ENCODE measurements at places on chromosomes 12 and 14. TPM values are rescaled to one million over a fixed set of nuclear protein-coding genes. Genes with fewer than 3 reads are reported as not detected.

DNA sequence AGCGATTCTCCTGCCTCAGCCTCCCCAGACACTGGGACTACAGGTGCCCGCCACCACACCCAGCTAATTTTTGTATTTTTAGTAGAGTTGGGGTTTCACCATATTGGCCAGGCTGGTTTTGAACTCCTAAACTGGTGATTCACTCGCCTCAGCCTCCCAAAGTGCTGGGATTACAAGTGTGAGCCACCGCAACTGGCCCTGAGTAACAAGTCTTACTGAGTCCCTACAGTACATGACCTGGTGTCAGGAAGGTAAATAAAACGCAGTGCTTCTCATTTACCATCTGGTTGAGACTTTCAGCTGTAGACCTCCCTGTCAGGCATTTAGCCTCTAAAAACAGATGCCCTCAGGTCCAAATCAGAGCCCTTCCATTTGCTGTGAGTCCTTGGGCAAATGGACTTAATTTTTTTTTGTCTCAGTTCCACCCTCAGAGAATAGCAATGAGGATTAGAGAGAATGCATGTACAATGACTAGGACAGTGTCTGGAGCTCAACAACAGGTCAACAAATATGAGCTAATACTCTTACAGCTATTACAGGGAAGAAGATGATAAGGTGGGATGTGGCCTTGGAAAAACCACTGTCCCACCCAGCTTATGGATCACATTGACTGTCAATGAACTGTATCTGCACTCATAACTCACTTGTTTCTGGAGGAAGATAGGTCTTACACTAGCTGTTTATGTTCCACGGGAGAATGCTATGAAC, 70.5 kb downstream of the PHLDA1 start:
- DNase-seq: no peak

- no peak for DNase-seq
These were observed 41.4 kb downstream of the HECTD1 start for GRCh38 chr14:31166271-31166561.

GRCh38 chr12:80018119-80018518, 81.2 kb upstream of the OTOGL start:
- DNase-seq: no peak

- no peak for DNase-seq
These were observed 3.7 kb upstream of the COX8C start for GRCh38 chr14:93343266-93343665.

DNA sequence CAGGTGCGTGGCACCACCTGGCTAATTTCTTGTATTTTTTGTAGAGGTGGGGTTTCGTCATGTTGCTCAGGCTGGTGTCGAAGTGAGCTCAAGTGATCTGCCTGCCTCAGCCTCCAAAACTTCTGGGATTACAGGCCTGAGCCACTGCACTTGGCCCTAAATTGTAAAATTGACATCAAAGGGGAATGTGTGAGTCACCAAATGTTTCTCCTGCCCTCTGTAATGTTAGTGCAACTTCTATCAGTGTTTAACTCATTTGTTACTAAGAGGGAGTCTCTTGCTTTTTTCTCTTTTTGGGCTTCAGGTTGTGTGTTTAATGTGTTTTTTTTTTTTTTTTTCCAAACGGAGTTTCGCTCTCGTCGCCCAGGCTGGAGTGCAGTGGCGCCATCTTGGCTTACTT, 2.3 kb downstream of the TULP3 start:
- no peak for DNase-seq

- no peak for DNase-seq
These were observed 19.5 kb downstream of the DICER1 start for GRCh38 chr14:95137804-95138167.

The GNG2 gene
- 146 TPM for total RNA-seq

DNA sequence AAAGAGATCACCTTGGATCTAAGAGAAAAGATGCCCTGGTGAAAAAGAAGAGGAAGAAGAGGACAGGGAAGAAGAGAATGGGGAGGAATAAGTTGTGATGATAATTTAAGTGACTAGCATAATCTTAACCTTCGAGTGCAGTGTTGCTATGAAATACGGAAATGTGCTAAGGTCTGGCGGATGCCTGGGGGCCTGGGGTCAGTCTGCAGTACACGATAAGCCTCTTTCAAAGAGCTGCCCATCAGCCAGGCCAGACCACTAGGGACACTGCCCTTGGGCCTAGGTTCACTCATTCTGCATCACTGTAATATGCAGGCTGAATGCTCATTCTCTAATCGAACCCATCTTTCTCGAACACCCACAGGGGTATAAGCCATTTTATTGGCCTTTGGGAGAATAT, 83.4 kb downstream of the PLEKHG3 start:
- DNase-seq: no peak

- no peak for DNase-seq
These were observed 762 bp downstream of the PPP2R5E start for GRCh38 chr14:63542231-63542999.

DNA sequence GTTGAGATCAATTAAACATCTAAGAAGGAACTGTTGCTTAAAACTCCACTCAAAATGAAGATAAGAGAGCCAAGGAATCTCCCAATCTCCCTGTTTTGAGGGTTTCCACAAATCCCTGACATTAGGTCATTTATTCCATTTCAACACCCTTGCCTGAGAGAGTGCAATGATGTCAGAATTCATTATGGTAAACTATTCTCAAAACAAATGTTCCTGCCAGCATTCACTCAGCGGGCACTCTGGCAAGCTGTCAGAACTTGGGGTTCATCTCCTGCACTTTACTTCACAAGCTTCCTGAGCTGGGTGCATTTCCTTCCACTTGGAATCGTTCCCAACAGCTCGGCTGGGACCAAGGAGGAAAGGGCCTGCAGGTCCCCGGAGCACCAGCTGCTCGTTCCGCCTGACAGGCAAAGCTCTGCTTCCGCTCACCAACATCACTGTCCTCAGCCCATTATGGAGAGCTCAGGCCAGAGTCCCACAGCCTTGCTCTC, 117.8 kb downstream of the TTC7B start:
- DNase-seq: no peak

- no peak for DNase-seq
These were observed 10.8 kb downstream of the ITGA7 start for GRCh38 chr12:55696796-55697462.

The M6PR gene
- 150 TPM for total RNA-seq

GRCh38 chr14:102667703-102668102, 75.3 kb downstream of the RCOR1 start:
- DNase-seq: no peak

GRCh38 chr14:105384041-105384557, 14.2 kb upstream of the TEX22 start:
- DNase-seq: no peak

GRCh38 chr14:102209224-102209966, 69.7 kb downstream of the WDR20 start:
- DNase-seq: no peak

Measured in activated CD4-positive, alpha-beta memory T cell treated with anti-CD3 and anti-CD28 coated beads for 36 hours (primary cell).